Naive thymus-derived CD8-positive, alpha-beta T cell (primary cell): ENCODE measurements at places on chromosomes 1 and 21.

DNA sequence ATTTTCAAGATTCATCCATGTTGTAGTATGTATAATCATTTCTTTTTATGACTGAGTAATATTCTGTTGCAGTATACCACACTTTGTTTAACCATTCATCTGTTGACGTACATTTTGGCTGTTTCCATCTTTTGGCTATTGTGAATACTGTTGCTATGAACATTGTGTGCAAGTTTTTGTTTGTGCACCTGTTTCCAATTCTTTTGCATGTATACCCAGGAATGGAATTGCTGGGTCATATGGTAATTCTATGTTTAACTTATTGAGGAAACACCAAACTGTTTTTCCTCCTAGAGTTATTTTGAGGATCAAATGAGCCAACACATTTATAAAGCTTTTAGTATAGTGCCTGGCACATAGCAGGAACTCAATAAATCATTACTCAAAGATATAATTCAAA lies 49.2 kb upstream of the MAN1A2 start:
- no peak for DNase-seq

DNA sequence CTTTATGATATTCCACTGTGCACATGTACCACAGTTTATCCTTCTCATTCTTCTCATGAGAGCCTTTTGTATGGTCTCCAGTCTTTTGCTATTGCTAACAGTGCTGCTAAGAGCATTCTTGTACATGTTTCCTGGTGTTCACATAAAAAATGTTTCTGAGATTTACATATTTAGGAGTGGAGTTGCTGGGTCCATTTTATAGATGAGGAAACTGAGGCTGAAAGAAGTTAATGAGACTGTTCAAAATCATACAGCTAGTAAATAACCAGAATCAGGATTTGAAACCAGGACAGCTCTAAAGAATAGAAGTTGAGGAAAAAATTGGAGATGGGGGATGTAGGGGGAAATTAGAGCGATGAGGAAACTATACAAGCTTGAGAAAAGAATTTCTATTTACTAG lies 27.8 kb upstream of the RGS16 start:
- no peak for DNase-seq

- no peak for DNase-seq
Observed at GRCh38 chr21:23574932-23575331, 2032.3 kb downstream of the MRPL39 start.

DNA sequence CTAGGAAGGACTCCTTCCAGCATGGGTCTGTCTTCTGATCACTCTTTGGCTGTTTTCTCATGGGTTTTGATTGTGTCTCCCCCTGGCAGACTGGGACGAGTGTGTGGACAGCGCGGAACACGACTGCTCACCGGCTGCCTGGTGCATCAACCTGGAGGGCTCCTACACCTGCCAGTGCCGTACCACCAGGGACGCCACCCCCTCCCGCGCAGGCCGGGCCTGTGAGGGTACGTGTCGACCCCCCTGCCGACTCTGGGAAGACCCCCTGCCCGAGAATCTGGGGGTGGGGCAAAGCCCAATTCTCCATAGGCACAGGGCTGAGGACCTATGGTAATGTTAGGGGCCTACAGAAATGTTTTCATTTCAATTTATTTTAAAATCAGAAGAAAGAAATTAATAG lies 38.4 kb downstream of the UMODL1 start:
- DNase-seq, result peak; percentile 37

- DNase-seq, result no peak
Observed at GRCh38 chr1:117231748-117232373, 21.1 kb upstream of the VTCN1 start.

DNA sequence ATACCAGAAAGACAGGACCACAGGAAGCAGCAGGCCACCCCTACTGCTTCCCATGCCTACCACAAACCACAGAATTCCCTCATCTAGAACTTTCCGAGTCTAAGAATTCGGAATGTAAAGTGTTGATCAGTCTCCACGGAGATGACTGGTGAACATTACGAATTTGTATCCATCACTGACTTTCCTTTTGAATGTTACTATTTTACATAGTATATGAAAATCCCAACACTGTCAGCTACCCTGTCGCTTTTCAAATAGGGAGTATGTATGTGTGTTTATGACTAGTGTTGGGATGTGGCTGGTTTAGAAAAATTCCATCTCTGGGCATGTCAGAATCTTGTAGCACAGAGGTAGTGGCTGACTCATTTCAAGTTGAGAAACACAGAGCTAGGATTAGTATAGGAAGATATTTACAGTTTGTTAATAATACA lies 118.2 kb downstream of the COQ8A start:
- DNase-seq, result no peak

DNA sequence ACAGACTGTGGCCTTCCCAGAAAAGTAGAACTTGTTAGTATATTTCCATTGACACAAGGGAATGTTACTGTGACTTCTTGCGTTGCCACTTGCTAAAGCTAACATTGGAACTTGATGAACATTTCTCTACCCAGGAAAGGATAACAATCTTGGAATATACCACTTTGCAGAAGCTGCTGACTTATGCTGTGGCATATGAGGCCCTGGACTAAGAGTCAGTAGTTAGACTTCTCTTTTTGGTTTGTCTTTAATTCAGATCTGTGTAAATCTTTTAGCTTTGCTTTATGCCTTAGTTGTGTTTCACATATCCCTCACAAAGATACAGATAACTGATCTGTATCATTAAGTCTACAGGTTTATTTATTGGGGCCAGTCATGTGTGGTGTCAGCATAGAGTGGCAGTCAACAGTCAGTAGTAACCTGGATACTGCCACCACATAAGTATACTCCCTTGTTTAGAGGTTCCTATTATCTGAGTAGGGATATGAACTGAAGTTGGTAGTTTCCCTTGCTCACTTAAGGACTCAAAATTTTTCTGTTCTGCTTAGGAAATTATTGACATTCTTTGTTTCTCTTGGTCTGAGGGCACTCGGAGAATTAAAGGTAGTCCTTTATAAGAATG lies 14.7 kb downstream of the RNF2 start:
- no peak for DNase-seq

DNA sequence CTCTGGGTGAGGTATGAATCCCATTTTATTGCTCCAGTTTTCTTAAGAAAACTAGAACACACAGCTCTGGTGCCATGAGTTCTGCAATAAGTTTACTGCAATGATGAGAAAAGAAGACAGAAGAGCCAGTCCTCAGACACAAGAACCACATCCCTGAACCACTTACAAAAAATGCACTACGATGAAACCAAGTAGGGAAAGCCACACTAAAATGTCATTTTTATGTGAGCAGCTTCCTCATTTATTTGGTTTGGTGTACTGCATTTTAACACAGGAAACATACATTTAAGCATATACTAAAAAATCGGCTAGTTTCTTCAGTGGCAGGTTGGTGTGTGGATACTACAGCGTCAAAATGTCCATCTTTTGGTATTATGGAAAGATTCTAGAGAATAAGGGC lies 95.9 kb downstream of the PTPN14 start:
- no peak for DNase-seq

DNA sequence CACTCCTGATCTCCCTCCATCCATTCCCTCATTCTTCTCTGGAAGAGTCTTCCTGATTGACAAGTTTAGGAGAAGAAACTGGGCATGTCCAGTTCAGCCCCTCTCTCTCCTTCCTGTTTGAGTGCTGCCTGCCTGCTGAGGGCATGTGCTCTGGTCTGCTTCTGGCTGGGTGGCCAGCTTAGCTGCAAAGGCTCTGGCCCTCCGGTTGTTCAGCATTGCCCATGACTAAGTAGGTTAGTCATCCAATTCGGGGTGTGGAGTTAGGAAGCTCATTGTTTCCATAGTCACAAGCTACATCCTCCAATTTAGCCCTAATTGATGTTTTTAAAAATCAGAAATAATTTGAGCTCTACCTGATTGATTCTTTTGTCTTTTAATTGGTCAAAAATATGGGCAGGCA lies 25.6 kb upstream of the PLA2G2E start:
- DNase-seq, result no peak

GRCh38 chr1:6491480-6491962 lies at the start of gene PLEKHG5:
Gene PLEKHG5, minus strand, starts transcription at chr1:6491667. Its CDS starts 14,096 bp downstream, at chr1:6477571.
- DNase-seq, result no peak

- no peak for DNase-seq
Observed at GRCh38 chr1:186878356-186878755, 49.6 kb downstream of the PLA2G4A start.

GRCh38 chr1:55375617-55376258 lies 160.6 kb upstream of the USP24 start:
- DNase-seq, result no peak
